ENCODE measurements at places on chromosomes 4 and X. TPM values are rescaled to one million over a fixed set of nuclear protein-coding genes. Genes with fewer than 3 reads are reported as not detected.
A peak's percentile ranks its signal among the peaks of the same experiment; 100 is the strongest.

FAAH2 gene
- 5.4 TPM for total RNA-seq

DNA sequence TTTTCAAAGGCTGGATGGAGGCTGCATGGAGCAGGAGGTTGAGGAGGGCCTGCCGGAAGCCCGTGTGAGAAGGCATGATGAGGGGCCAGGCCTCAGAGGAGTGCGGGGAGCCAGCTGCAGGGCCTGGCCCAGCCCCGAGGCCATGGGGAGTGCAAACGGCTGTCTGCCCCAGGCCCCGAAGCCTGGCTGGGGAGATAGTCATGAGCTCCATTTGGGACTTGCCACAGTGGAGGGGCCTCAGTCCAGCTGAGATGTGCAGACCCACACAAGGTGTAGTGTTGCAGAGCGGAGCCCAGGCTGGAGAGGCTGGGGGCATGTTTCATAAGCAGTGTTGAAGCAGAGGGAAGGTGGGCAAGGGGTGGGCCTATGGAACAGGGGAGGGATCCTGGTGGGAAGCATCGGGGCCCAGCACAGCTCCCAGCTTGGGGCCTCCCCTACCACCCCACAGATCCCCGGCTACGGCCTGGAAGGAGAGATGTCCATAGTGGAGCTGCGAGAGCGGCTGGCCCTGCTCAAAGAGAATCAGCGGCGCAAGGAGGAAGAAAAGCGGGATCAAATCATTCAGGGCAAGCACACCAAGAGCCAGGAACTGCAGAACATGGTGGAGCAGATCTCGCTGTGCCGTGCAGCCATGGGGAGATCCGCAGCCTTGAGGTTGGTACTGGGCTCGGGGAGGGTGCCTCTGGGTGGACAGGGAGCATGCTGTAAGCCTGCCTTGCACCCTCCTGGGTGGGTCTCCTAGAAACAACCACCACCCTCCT is 9.1 kb upstream of the RNF4 start:
- no peak for DNase-seq

DNA sequence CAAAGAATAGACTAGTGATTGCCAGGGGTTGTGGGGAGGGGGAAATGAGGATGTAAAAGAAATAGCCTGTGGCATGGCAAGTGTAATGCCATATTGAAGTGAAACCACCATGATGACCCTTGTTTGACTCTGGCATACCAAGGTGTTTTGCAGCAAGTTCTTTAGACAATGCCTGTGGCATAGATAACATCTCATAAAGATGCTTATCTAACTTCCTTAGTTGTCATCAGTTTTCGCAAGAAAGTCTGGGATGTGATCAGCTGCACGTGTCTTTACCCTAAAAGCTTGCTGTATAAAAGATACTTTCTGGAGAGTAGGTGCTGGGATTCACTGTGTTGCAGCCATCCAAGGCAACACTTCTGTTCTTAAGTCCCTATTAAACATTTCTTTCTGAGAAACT is 176.1 kb upstream of the MAGEB16 start:
- no peak for DNase-seq

VEGFC gene
- total RNA-seq: not detected

GRCh38 chrX:68415316-68415715 is 18.0 kb downstream of the OPHN1 start:
- no peak for DNase-seq

DNA sequence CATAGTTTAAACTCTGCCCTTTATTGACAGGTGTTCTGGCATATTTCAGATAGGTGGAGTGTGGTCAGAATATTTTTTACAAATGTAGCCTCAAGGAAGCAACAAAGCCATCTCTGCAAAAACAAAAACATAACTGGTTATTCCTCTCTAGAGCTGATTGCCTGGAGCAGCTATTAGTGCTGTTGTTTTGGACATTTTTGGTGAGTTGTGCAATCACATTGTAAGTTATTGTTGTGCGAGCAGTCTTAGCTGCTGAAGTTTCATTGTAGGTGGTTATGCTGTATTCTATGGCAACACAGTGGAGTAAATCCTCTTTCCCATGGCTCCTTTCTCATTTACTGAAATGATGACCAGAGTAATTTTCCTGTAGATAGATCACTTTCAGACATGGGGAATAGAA is 1413.0 kb downstream of the PCDH7 start:
- DNase-seq: no peak

- peak; percentile 31 for DNase-seq
These were observed 151.2 kb upstream of the SLC4A4 start for GRCh38 chr4:71187404-71188155.

- no peak for DNase-seq
These were observed 50.1 kb downstream of the CENPVL3 start for GRCh38 chrX:51568586-51568985.

OCRL gene
- 2.1 TPM for total RNA-seq

SMIM43 gene
- total RNA-seq: not detected

- DNase-seq: no peak
These were observed 8.2 kb downstream of the FGFBP1 start for GRCh38 chr4:15930314-15930713.

- no peak for DNase-seq
These were observed 587.3 kb downstream of the TMA16 start for GRCh38 chr4:164081801-164082200.

SGCB gene
- 15.6 TPM for total RNA-seq

DNA sequence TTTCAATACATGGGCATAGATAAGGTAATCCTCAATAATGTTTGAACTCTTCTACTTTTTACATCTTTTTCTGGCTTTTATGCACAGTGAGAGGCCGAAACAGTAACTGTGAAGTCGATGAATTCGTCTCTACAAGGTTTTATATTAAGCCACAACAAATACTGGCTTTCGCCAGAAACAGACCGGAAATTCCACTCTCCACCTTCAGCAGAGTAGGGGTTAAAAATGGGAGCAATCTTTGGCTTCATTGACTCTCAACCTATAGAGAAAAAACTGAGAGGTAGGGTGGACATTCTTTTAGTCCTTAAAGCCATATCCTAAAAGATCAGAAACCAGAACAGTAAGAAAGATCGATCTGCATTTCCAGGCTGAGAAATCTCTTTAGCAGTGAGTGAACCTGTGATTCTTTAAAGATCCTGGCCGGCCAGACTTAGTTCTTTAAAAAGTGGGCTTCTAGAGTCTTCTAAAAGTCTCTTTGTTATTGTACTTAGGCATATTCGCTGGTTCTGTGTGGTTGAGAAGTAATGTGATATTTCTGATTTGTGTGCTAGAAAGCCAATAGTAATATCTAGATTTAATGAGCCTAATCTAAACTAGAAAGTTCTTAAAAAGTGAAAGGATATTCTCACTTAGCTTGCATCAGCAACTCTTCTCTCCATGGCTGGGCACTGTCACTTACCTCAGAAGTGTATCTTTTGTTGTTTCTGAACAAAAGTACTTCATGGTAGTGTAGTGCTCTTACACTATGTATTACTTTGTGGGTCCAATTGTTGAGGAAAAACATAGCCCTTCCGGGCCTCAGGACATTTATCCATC is 2.0 kb downstream of the HSPA4L start:
- DNase-seq: no peak

GRCh38 chrX:124151195-124151594 is 181.3 kb upstream of the TEX13D start:
- DNase-seq: no peak

DNA sequence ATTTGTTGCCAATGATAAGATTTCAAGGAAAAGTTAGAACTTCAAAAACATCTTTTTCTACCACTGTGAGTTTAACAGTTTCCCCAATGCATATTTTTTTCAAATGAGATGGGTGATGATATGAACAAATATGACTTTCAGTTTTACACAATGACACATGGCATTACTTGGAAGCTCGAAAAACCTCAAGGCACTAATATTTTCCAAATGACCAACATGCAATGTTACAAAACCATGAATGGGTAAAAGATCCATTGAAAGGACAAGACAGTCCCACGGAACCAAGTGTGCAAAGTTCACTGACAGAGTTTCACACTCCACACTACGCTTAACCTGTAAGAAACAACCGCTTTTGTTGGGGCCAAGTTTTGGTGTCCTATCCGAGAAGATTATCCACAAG is 84.5 kb downstream of the CD99L2 start:
- no peak for DNase-seq

- DNase-seq: no peak
These were observed 36.5 kb downstream of the EFNB1 start for GRCh38 chrX:68865300-68865699.

WDFY3 gene
- total RNA-seq: 1.5 TPM

TMPRSS11F gene
- not detected for total RNA-seq

- no peak for DNase-seq
These were observed 31.8 kb upstream of the CENPU start for GRCh38 chr4:184765473-184766340.

- DNase-seq: no peak
These were observed 80.4 kb upstream of the TECRL start for GRCh38 chr4:64489628-64490027.

GRCh38 chr4:124890522-124890921 is 178.0 kb upstream of the ANKRD50 start:
- no peak for DNase-seq

TMEM154 gene
- 50.0 TPM for total RNA-seq

ABCD1 gene
- total RNA-seq: 16.5 TPM

DNA sequence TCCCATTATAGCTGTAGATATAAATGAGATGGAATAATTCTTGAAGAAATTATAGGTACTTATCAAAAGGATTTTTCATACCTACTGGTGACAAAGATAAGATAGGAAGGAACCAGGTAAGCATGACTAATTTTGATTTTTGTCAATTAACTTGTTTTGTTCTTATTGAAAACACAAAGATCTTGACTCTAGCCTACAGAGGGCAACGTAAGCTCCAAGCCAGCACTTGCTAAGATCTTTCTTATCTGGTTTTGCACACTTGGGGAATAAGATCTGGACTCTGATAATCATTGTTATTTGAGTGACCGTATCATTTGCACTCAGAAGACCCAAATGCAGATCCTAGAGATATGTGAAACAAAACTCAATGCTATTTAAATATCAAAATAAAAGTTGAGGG is 223.4 kb downstream of the VEGFC start:
- DNase-seq: no peak

- DNase-seq: peak; percentile 74
These were observed 28.7 kb downstream of the CLDN34 start for GRCh38 chrX:9995855-9996339.

GRCh38 chr4:152081024-152081423 is 320.2 kb upstream of the GATB start:
- no peak for DNase-seq

PJA1 gene
- 15.4 TPM for total RNA-seq

SASH3 gene
- 245 TPM for total RNA-seq

DNA sequence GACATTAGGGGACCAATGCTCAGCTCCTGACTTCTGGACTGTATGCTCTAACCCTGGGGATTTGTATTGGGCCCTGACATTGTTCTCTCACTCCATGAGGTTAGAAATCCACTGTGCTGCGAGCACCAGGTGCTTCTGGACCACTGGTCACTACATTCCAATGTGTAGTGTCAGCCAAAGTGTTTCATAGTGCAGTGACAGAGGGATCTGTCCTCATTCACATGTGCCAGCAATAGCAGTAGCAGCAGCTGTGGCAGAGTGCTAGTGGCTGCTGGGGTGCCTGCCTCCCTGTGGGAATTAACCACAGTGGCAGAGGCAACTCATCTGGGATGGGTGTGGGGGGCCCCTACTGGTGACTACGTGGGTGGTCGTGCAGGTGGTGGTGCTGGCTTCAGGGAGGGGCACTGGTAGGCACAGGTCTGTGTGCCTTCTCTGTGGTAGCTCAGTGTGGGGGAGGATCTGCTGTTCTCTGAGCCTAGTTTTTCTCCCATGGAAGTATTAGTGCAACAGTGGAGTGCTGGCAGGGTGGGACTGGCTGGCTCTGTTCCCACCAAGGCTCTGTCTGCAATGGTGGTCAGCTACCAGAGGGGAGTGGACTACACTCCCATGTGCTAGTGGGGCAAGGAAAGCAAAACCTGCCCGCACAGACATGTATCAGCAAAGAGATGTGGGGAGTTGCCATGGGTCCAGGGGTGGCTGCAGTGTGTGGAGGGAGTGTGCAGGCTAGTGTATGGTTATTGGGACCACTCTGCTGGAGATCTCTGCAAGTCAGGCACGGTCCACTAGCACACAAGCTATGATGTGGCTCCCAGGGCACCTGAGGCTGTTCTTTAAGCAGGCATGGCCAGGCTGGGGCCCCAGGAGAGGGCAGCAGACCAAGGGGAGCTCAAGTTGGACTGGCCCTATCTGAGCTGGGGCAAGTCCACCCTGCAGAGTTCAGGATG is 78.5 kb downstream of the SCLT1 start:
- DNase-seq: no peak

- no peak for DNase-seq
These were observed 208.3 kb upstream of the LEF1 start for GRCh38 chr4:108377021-108377420.

GRCh38 chr4:3190549-3190948 is 58.4 kb upstream of the MSANTD1 start:
- DNase-seq: no peak

GRCh38 chr4:167688660-167689142 is 403.6 kb upstream of the ANXA10 start:
- DNase-seq: no peak

DNA sequence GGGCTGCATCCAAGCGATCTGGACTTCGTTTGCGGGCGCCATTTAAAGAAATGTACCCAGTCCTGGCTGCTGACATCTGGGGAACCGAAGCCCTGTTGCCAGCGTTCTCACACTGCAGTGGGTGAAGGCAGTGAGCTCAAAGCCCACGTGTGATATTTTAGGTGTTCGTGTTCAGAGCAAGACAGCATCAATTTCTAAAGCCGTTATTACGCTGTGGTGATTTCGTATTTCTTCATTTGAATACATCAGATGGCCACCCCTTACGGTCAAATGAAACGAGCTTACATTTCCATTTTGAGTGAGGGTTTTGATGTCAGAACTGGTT is 376 bp upstream of the C4orf36 start:
- no peak for DNase-seq

EIF4E gene
- total RNA-seq: 80.1 TPM

- no peak for DNase-seq
These were observed 139.2 kb downstream of the NSUN7 start for GRCh38 chr4:40888933-40889332.

DNA sequence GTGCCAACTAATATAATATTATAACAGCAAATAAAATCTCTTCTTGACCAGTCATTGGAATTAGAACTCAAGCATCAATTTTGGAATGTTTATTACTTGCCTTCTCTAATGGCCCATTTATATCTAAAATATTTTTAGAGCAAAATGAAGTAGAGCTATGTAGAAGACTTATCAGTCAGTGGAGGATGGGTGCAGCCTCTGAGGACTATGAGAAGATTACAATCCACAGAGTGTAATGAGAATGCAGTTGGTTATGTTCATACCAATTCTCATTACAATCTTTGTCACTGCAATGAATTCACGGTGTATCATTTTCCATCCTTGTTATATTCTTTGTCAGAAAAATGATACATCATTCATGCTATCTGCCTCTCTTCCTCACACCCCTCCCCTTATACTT is 878.1 kb downstream of the CENPC start:
- no peak for DNase-seq
